Temporal lobe (tissue), 4 donors: ENCODE measurements at places on chromosomes 5 and 9. TPM values are rescaled to one million over a fixed set of nuclear protein-coding genes. Genes with fewer than 3 reads are reported as not detected.

The PCDHB9 gene
- 6.6 TPM for total RNA-seq

The DMGDH gene
- 2.0 TPM for total RNA-seq

The PIP5KL1 gene
- 1.2 TPM for total RNA-seq

The GLRA1 gene
- total RNA-seq = not detected

The GRXCR2 gene
- total RNA-seq = not detected

The LTC4S gene
- 0.74 TPM for total RNA-seq

The FOXE1 gene
- not detected for total RNA-seq

The PCAT7 gene
- not detected for total RNA-seq

The NIPSNAP3A gene
- total RNA-seq = 49.7 TPM

The STKLD1 gene
- 1.2 TPM for total RNA-seq

The SOX30 gene
- total RNA-seq = not detected

The PPP1R26 gene
- total RNA-seq = 27.3 TPM

The CCDC192 gene
- total RNA-seq = 0.25 TPM

The FAM169A gene
- 55.1 TPM for total RNA-seq

The UAP1L1 gene
- total RNA-seq = 0.25 TPM

The ZNF169 gene
- total RNA-seq = 6.9 TPM
